CD4-positive, alpha-beta T cell treated with Interleukin-10 for 1 hour (primary cell): ENCODE measurements at places on chromosomes 7 and 10.
A peak's percentile ranks its signal among the peaks of the same experiment; 100 is the strongest.

- no peak for DNase-seq
Measured at GRCh38 chr7:135390829-135391228, 119.1 kb downstream of the CNOT4 start.

- no peak for DNase-seq
Measured at GRCh38 chr10:98308669-98309365, 40.8 kb upstream of the LOXL4 start.

DNA sequence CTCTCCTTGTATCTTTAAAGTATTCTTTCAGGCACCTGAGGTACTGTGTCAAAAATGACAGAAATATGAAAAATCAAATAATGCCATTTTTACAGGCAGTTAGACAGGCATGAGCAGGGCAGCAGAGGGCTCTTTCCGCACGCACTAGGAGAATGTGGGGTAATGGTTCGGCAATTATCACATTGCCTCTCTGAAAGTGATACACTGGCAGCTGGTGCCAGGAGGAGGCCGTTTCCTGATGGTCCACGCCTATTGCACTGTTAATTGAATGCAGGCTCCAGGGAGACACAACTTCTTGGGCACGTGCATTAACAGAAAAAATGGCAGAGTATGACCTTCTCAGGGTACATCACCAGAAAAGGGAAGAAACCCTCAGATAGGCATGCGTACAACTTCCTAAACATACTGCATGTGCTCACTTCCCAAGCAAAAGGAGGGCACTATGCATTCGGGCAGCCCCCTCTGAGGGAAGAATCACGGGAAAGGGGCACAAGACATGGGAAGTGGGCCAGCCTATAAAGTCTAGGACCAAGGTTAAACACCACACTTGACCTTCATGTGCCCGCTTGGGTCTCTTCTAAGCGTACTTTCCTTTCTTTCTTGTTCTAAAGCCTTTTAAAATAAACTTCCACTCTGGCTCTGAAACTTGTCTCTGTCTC lies 161.7 kb downstream of the TNS3 start:
- DNase-seq, result no peak

GRCh38 chr7:11636274-11636673 lies 195.7 kb downstream of the THSD7A start:
- no peak for DNase-seq

GRCh38 chr10:3213208-3213607 lies 40.6 kb upstream of the PITRM1 start:
- DNase-seq, result no peak

DNA sequence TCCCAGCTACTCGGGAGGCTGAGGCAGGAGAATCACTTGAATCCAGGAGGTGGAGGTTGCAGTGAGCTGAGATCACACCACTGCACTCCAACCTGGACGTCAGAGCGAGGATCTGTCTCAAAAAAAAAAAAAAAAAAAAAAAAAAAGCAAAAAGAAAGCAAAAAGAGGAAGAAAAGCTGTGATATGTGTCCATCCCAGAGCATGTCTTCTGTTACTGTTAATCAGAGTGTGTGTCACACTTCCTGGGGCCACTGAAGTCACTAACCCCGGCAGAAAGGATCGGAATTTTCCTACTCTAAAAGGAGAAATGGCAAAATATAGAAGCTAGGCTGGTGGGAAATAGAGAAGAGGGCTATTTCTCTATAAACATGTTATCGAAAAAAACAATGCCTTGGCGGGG lies 11.9 kb downstream of the PIK3AP1 start:
- DNase-seq, result peak; percentile 15

GRCh38 chr7:155198901-155199845 lies 98.5 kb upstream of the INSIG1 start:
- DNase-seq, result no peak

DNA sequence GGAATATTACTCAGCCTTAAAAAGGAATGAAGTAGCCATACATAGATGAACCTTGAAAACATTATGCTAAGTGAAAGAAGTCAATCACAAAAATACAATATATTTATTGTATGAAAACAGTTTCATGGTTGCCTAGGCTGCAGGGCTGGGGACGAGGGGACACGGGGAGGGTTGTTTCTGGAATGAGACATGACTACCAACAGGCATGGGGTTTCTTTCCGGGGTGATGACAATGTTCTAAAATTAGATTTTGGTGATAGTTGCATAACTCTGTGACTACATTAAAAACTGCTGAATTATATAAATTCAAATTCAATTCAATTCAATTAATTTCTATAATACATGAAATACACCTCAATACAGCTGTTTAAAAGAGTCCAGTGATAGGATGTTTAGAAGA lies 88.0 kb downstream of the ARHGAP22 start:
- no peak for DNase-seq

DNA sequence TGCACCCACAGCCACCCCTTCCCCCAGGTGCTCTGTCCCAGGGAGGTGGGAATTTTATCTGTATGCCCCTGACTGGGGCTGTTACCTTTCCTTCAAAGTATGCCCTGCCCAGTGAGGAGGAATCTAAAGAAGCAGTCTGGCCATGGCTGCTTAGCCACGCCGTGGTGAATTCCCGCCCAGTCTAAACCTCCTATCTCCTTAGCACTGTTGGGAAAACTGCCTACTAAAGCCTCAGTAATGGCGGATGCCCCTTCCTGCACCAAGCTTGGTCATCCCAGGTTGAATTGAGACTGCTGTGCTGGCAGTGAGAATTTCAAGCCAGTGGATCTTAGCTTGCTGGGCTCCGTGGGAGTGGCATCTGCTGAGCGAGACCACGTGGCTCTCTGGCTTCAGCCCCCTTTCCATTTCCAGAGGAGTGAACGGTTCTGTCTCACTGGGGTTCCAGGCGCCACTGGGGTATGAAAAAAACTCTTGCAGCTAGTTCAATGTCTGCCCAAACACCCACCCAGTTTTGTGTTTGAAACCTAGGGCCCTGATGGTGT lies 87.2 kb downstream of the ABCC2 start:
- no peak for DNase-seq

GRCh38 chr7:45098983-45099839 lies 10.4 kb upstream of the NACAD start:
- DNase-seq, result no peak

GRCh38 chr10:50937230-50937907 lies 51.9 kb upstream of the A1CF start:
- no peak for DNase-seq
